MV-4-11 (cell line): ENCODE measurements at places on chromosomes 5 and 9.

DNA sequence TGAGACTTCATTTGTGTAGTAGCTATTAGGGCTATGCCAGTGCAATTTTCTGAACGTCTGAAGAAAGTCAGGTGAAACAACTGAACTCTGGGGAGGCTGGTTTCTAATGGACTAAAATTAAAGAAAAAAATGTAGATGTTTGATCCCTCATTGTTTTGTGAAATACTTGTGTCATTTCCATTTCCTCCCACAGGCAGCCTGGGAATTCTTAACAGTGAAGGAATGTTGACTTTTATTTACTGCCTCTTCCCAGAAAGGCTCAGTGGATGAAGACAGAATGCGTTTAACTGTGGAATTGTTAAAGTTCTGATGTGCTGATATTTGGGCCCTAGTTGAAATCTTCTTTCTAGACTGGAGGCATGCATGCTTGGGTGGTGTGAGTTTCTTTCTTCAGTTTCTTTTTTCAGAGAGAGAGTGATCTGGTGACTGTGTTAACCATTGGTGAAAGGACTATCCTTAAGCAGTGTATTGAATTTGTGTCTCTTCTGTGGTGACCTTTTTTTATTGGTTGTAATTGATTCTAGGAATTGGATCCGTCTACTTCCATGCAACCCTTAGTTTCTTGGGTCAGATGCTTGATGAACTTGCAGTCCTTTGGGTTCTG lies 15.5 kb downstream of the ACER2 start:
- no peak for DNase-seq

DNA sequence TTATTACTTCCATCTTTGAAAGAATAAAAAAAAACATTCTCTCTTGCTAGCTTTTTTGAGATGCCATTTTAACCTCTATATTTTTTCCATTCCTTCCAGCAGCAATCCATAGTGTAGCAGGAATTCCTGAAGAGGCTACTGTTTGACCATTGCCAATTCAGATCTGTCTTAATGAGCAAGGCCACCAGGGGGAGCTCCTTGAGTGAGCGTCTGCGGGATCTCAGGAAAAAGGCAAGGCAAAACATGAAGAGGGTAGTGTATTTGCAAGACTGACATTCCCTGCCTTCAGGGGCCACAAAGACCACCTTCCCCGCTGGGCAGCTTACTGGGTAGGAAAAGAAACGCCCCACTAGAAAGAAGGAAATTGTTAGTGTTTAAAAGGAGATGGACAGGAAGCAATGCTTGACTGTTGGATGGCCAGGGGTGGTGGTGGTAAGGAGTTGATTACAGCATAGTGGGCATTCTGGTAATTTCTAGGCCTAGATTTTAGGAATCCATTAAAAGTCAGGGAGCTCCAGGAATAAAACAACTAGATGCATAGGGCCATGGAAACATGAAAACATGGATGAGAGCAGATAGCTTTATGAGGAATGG lies 206.6 kb upstream of the HAPLN1 start:
- DNase-seq: no peak

GRCh38 chr9:92710368-92710767 lies 40.4 kb upstream of the IPPK start:
- DNase-seq: no peak

- peak; percentile 71 for DNase-seq
Measured at GRCh38 chr5:140267559-140268018, 35.3 kb downstream of the PFDN1 start.

DNA sequence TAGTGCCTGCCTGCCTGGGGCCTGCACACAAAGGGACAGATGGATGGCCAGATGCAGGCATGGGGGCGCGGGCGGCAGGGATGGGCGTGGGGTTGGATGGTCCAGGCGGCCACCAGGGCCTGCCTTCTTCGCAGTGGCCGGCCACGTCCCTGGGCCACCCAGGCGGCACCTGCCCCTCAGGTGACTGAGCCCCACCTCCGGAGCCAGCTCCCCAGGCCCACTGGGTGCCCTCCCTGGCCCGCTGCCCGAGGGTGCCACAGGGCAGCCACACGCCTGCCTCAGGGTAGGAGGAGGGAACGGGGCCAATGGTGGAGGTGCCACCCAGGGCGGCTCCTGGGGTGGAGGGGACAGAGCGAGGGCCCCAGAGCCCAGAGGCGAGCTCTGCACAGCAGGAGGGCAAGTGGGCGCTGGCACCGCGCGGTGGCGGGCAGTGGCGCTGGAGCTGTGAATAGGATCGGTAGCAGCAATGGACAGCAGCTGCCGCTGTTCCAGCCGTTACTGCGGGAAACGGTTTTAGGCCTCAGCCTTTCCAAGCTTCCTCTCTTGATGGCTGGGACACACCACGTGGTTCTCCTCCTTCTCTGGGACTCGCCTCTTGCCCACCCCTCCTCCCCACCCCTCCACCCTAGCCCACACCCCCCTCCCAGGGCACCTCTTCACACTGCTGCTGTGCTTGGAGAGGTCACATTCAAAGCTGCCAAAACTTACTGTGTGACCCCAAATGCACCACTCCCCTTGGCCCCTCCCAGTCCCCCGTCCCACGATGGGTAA lies 19.1 kb downstream of the LHX3 start:
- no peak for DNase-seq
